CD4-positive, alpha-beta T cell (primary cell): ENCODE measurements at places on chromosomes 13 and 19.
A peak's percentile ranks its signal among the peaks of the same experiment; 100 is the strongest.

GRCh38 chr13:24997367-24997967, 98.5 kb upstream of the PABPC3 start:
- peak; percentile 7 for DNase-seq

DNA sequence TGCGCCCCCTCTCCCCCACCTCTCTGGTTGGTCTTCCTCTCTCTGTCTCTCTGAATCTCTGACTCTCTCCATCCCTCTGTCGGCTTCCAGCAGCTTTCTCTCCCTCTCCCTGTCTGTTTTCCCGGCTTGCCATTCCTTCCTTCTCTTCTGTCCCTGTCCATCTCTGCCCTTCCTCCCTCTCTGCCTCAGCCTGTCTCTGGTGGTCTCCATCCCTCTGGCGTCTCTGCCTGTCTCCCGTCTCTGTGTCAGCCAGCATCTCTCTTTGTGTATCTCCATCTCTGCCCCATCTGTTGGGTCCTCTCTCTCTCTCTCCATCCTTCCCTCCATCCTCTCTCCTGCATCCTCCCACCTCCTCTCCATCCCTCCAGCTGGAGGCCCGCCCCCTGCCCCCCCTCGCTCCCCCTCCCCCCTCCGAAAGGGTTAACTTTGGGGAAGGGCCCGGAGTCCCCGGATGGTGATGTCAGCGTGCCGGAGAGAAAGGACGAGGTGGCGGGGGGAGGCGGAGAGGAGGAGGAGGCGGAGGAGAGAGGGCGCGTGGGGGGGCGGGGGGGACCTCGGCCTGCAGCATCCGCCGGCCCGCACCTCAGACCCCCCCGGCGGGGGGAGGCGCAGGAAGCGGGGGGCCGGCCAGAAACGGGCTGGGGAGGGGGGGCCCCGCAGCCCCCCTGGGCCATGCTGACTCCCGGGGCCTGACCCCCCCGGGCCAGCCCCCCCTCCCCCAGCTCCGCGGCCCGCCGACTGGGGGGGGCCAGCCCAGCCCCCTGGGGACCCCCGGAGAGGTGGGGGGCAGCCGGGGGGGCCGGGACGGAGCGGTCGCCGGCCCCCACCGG, at the start of gene BRSK1:
TSS of gene BRSK1 (plus strand) at position 450 of the 830 bp plus-strand sequence. CDS start 446 bp downstream, outside the sequence.
- DNase-seq: peak; percentile 27

GRCh38 chr13:113232208-113233003, 23.0 kb downstream of the CUL4A start:
- no peak for DNase-seq

GRCh38 chr19:33374236-33374714, 766 bp downstream of the CEBPG start:
- DNase-seq: no peak

- DNase-seq: no peak
These were observed 116.7 kb downstream of the FREM2 start for GRCh38 chr13:38803531-38803930.

DNA sequence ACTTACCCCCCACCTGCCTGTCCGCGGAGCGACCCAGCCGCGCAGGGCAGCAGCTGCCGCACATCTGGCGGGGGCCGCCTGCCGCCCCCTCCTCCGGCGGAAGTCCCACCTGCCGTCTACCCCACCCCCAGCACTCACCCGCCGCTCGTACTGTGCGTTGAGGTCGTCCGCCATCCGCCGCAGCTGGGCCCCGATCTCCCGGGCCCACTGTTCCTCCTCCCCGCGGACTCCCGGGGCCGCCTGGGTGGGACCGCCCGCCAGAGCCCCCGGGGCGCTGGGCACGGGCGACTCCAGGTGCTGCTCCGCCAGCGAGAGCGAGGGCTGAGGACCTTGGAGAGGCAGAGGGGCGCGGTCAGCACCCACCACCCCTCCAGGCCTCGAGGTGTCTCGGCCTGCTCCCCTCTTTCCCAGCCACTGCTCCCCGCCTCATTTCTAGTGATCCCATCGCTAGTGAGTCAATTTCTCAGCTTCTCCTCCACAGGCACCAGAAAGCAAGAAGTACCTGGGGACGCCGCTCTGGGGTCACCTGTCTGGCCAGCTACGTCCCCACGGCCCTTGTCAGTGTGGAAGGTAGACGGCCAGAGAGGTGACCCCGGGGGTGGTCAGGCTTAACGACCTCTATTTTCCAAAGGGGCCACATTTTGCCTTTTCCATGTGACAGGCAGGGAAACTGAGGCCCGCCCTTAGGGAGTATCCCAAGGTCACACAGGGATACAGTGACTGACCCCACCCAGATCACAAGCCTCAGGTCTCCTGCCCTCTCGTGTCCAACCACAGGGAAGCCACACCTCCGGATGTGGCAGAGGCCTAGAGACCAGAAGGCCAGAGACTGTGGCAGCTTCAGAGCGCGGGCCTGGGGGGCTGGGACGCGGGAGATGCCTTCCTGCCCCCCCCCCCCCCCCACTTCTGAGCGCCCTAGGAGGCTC, 4.3 kb downstream of the BBC3 start:
- peak; percentile 76 for DNase-seq

- DNase-seq: no peak
These were observed 42.1 kb downstream of the STK24 start for GRCh38 chr13:98534821-98535220.

GRCh38 chr19:42857544-42857867, 22.0 kb downstream of the PSG1 start:
- no peak for DNase-seq

DNA sequence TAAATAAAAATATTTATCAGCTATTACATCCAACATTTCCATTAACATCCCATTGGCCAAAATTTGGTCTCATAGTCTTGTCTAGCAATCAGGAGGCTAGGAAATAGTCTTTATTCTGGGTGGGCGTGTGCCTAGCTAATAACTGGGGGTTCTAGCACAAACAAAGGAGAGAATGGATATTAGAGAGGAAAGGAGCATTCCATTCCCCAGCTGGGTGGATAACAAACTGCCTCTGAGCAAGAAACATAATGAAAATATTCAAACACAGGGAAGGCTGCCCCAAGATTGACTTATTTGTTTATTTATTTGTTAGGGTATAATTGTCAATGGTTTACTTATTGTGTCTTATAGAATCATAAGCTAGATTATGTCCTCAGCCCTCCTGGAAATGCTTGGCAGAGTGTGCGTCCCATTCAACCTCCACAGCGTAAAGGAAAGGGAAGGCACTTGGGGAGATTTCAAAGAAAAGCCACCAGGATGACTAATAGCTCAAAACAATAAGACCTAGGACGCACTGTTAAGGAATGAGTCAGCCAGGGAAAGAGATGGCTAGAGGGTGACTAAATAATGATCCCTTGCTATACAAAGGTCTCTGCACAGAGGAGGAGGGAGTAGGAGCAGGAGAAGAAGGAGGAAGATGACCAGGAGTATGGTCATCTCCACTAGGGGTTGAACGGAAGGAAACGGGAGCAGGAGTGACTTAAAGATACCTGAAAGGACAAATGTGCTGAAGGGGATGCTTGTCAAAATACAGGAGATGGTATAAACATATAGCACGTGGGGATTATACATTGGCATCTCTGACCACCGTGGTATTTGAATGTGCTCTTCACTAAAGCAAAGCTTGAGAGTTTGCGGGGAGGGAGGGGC, 23.5 kb upstream of the USP12 start:
- no peak for DNase-seq

- DNase-seq: peak; percentile 53
These were observed 441.5 kb upstream of the KLF12 start for GRCh38 chr13:74575729-74576125.

DNA sequence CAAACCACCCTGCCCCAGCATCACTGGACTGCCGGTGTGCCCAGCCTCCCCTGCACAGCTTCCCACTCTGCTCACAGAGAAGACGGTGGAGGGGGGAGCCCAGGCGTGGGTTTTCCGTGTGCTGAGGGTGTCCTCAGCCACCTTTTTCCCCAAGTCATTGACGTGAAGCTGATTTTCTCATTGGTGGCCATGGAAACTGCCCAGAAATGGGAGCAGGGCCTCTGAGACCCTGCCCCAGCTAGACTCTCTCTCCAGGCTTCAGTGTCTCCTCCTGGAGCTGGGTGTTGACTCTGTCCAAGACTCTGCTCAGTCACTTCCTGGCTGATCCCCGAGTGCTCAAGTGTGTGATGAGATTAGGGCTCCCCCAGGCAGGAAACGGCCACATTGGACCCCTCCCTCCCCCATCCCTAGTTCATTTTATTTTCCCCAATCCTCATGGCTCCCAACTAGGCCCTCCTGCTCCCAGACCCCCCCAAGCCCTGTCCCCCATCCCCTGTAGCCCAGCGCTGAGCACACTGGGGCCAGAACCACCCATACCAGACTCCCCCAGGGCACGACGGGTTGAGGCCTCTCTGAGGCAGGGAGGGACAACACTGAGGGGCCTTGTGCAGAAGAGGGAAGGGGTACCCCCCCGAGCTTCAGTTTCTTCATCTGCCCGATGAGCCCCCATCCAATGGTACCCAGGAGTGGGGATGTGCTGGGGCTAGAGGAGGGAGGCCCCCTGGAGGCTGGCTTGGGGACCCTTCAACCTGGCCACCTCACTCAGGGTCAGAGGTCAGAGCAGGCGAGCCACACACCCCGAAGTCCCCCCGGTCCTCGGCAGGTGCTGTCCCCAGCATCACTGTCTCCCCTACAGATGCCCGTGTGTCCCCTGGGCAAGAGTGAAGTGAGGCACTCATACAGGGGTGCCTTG, 1.2 kb upstream of the F2RL3 start:
- DNase-seq: no peak

GRCh38 chr19:40827386-40828247, 22.6 kb downstream of the CYP2A6 start:
- no peak for DNase-seq

GRCh38 chr13:88294368-88294767, 623.2 kb downstream of the SLITRK5 start:
- DNase-seq: no peak

DNA sequence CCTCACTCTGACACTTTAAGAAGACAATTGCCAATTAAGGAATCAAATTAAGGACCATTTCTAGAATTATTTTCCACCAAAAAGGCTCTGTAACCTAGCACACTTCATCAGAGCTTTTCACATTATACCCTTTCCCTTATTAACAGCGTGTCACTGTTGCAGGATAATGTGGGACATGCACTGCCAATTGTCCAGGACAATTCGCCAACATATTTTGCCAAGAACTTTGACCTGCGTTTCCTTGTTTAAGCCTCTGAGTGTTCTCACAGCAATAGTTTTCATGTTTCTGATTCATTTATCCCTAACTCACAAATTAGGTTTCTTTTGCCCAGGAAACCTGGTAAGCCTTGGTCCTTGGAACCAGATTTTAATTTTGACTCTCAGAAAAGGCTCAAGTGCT, 13.3 kb downstream of the COL4A1 start:
- no peak for DNase-seq

DNA sequence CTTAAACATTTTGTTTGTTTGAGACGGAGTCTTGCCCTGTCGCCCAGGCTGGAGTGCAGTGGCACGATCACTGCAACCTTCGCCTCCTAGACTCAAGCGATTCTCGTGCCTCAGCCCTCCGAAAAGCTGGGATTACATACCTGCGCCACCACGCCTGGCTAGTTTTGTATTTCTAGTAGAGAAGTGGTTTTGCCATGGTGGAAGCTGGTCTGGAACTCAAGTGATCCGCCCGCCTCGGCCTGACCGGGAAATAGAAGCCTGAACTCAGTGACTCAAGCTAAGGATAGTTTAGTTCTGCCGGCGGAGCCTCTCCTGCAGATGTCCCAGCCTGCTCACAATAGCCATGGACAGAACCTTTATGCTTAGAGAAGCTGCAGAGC, 53.0 kb upstream of the ZNF254 start:
- no peak for DNase-seq

DNA sequence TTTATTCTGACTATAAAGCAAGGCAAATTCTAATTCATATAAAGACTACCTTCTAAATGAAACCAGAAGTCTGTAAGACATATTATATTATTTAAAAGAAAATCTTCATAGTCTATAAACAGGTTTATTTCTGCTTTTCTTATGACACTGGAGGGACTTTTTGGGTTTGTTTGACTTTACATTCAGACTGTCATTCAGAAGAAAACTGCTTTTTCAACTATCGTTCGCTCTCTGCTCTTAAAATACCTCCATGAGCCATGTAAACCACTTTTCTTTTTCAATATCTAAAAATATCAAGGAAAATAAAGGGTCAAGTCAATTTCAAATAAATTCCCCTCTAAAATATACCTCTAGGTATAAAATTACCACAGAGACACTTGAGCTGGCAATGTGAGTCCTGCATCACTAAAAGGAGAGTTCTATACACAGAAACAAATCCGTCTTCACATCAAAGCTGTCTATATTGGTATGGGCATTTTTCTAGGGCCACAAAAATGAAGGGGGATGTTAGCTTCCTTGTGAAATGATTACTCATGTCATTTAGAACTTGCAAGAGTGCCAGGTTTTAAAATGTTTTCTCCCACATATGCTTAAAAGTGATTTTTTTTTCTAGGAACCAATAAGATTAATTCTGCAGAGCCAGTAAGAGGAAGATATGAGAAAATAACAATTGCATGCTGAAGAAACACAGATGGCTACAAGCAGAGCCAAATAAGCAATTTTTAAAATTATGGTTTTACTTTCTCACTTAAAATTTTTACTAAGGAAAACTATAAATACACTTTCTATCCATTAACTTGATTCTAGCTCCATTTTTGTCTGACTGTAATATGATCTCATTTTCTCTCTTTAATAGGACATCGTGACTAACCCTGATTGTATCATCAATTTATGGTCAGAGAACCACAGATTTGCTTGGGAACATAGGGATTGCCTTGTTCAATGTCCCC, 181.8 kb downstream of the TBC1D4 start:
- DNase-seq: peak; percentile 61

- no peak for DNase-seq
These were observed 18.8 kb downstream of the FLT1 start for GRCh38 chr13:28475916-28476725.

- no peak for DNase-seq
These were observed 1.3 kb downstream of the PRKD2 start for GRCh38 chr19:46715620-46715974.

DNA sequence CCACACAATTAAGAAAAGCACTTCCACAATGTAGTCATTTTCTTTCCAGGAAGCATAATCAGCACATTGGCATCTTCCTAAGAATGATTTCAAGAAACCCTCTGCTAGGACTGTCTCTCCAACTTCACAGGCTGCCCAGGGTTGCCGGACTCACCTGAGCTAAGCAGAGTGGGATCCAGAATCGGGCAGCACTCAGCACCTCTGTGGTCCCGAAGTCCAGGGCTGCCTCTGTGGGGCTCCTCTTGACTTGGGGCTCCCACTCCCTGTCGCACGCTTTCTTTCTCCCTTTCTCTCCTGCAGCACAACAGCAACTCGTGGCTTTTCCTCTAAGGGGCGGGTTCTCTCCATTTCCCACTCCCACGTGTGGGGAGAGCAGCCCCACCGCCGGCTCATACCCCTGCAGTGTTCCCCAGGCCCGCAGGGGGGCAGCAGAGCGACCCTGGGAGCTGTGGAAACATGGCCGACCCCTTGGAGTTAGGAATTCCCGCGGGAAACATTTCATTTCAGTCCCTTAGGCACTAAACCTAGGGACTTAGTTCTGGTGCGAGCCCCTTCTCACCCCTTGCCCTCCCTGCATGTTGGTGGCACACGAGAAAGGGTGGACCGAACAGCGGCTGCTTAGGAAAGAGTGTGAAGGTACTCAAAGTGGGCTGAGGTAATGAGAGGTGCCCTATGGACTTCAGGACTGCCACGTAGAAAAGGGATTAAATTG, at the start of gene TMEM272:
TSS of gene TMEM272 (minus strand) at position 316 of the 712 bp plus-strand sequence. CDS start 6,647 bp downstream, outside the sequence.
- DNase-seq: peak; percentile 39

GRCh38 chr19:5585461-5586299, 17.9 kb upstream of the TINCR start:
- peak; percentile 11 for DNase-seq

GRCh38 chr19:32945260-32945659, 26.5 kb downstream of the CEP89 start:
- no peak for DNase-seq

- DNase-seq: no peak
These were observed 15.4 kb upstream of the METTL21C start for GRCh38 chr13:102710261-102710679.

- DNase-seq: no peak
These were observed 679.8 kb upstream of the KLHL1 start for GRCh38 chr13:70788074-70788473.
